Mesothelial cell of epicardium (in vitro differentiated cells): ENCODE measurements at places on chromosomes 16 and 17. TPM values are rescaled to one million over a fixed set of nuclear protein-coding genes. Genes with fewer than 3 reads are reported as not detected.

The KRTAP1-5 gene
- total RNA-seq: not detected in 3 replicates

The SLC16A6 gene
- total RNA-seq: 0.89 to 1.3 TPM (median 0.90 TPM) in 3 replicates

The HP gene
- not detected in 3 replicates for total RNA-seq

The OR2C1 gene
- 0.35 to 0.63 TPM (median 0.47 TPM) in 3 replicates for total RNA-seq

The SLC6A2 gene
- total RNA-seq: 0.18 to 0.34 TPM (median 0.31 TPM) in 3 replicates

The VAT1L gene
- 6.3 to 8.0 TPM (median 6.8 TPM) in 3 replicates for total RNA-seq

The ADAMTS18 gene
- 7.4 to 9.1 TPM (median 7.9 TPM) in 3 replicates for total RNA-seq

The DCTPP1 gene
- total RNA-seq: 31.8 to 35.4 TPM (median 33.1 TPM) in 3 replicates

The C1QTNF1 gene
- 21.9 to 22.1 TPM (median 22.1 TPM) in 3 replicates for total RNA-seq

The DHRS7C gene
- total RNA-seq: not detected in 3 replicates

The KRTAP4-6 gene
- total RNA-seq: not detected in 3 replicates

The GSDMA gene
- total RNA-seq: not detected in 3 replicates

The CES5A gene
- total RNA-seq: not detected in 3 replicates

The TMC7 gene
- 1.6 to 1.9 TPM (median 1.6 TPM) in 3 replicates for total RNA-seq

The SCGB1C2 gene
- not detected in 3 replicates for total RNA-seq

The PYY gene
- not detected in 3 replicates for total RNA-seq

The EPOP gene
- total RNA-seq: 3.7 to 4.0 TPM (median 3.8 TPM) in 3 replicates

The NIP7 gene
- total RNA-seq: 27.2 to 31.4 TPM (median 30.5 TPM) in 3 replicates

The CD19 gene
- not detected in 3 replicates for total RNA-seq
